ENCODE measurements at places on chromosomes 7 and 10.

DNA sequence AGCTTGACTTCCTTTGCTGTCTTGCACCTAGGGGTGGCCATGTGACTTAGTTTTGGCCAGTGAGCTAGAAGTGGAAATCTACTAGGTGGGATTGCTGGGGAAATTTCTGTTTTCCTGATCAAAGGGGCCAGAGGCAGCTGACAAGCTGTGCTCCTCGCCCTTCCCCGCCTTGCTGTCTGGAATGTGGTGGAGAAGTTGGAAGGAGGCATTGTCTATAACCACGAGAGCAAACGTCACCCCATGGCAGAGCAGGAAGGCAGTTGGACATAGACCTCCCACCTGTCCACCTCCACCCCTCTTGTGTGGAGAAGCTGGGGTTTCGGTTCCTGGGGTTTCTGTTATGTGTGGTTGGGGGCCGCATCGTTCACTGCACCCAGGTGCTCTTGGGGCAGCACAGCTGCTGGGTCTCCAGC, 7.3 kb downstream of the SFRP5 start:
- DNase-seq: no peak

- no peak for DNase-seq
These were observed 12.7 kb downstream of the EBF3 start for GRCh38 chr10:129951101-129951969.

DNA sequence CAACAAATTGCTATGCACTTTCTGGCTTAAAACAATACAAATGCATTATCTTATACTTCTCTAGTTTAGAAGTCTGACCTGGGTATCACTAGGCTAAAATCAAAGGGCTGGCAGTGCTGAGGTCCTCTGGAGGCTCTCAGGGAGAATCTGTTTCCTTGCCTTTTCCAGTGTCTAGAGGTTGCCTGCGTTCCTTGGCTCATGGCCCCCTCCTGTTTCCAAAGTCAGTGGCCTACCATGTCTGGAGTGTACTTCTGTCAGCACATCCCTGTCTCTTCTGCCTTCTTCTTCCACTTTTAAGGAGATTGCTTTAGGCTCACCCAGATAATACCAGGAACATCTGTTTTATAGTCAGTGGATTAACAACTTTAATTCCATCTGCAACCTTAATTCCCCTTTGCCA, 52.4 kb downstream of the CCNY start:
- DNase-seq: no peak

GRCh38 chr10:4984971-4985594, 18.6 kb downstream of the AKR1C2 start:
- no peak for DNase-seq

DNA sequence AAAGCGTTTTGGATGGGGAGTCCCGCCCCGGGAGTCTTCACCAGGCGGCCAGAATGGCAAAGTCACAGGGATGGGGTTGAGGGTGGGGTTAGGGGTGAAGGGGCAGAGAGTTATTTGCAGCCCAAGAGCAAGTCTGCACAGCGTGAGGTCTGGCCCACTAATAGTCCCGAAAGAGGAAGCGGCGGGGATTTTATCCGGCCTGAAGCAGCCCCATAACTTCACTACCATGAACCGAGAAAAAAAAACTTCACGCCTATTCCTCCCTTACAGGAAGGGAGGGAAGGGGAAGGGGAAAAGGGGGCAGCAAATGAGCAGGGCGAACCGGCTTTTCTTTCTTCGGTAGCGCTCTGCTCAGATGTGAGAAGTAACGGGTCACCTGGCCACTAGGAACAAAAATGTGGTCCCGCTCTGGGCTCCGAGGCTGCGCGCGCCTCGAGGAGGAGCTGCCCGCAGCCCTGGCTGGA, 712 bp downstream of the ITPRIP start:
- DNase-seq: no peak

GRCh38 chr10:69558559-69558958, 14.7 kb downstream of the NEUROG3 start:
- no peak for DNase-seq

- DNase-seq: no peak
These were observed 45.5 kb downstream of the ABCC2 start for GRCh38 chr10:99827936-99828335.

DNA sequence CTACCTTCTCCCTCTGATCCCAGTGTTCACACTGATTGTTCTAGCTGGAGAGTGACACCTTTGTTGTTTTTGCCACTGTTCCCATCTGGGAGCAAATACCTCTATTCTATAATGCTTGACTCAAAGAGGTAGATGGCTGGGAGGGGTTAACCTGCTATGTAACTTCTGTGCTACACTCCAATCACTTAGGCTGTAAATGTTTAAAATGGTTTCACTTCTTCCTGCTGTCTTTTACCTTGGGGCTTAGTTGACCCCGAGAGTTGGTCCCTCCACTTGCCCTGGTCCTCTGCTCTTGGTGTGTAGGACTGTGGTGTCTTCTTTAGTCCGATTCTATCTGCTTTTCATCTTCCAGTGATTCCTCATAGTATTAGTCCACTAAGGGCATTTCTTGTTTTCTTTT, 22.3 kb downstream of the KLHDC10 start:
- DNase-seq: no peak

- peak; percentile 63 for DNase-seq
These were observed 104.6 kb downstream of the ITGB8 start for GRCh38 chr7:20435305-20435704.

DNA sequence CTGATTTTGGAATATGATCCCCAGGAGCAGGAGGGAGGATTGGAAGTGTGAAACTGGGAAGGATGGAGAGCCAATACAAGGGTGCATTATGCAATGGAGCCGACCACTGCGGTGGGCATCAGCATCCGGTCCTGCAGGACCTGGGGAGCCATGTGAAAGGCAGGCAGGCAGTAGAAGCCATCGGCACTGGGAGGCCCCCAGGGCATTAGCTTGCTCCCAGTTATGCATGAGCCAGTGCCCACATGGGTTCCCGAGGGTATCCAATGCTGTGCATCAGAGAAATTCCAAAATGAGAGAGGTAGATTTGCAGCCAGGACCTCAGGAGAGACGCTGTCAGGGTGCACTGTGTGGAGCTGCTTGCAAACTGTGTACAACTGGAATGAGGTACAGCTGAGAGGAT, 8.7 kb upstream of the KCP start:
- DNase-seq: no peak

GRCh38 chr10:3685384-3685783, 99.6 kb downstream of the KLF6 start:
- DNase-seq: no peak

GRCh38 chr7:99124751-99125504, 19.0 kb downstream of the SMURF1 start:
- peak; percentile 11 for DNase-seq
